NCI-H2081 treated with DMSO at 0.1 percent for 48 hours (cell line): ENCODE measurements at places on chromosomes 13 and 19.

DNA sequence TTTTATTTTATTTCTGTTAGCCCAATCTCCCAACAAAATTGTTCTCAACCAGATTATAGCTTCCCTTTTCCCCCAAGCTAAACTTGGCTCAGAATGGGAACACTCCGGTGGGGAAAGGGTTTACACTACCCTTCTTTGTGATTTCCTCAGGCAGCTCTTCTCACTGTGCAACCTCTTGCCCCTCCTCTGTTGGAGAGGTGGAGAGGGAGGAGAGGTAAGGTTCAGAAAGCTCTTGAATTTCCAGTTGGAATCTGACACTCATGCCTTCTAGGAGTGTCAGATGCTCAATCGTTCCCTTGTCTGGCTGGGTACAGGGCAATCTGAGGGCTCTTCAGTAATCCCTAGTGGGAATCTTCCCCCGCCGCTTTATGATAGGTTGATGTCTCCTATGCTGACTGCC, 486.1 kb upstream of the KLF12 start:
- no peak for DNase-seq

GRCh38 chr13:111129465-111130115, 14.5 kb downstream of the ARHGEF7 start:
- no peak for DNase-seq

- DNase-seq = no peak
These were observed 5.2 kb upstream of the PLIN4 start for GRCh38 chr19:4523306-4524110.

GRCh38 chr13:97231118-97231828, 9.1 kb downstream of the MBNL2 start:
- no peak for DNase-seq

DNA sequence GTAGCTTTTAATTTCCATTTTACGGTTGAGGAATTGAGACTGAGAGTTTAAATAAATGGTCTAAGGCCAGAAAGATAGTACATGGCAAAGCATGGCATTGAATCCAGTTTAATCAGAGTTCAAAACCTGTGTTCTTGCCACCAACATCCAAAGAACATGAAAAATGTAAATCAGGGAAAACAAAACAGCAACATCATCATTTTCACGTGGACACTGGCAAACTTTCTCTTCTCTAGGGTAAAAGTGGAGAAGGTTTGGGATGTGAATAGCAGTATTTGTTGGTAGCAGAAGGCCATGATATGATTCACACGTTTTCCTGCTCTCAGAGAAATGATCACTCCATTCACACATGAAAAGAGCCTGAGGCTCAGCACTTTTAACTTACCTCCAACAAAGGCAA, 357.7 kb downstream of the UQCRFS1 start:
- DNase-seq = no peak

DNA sequence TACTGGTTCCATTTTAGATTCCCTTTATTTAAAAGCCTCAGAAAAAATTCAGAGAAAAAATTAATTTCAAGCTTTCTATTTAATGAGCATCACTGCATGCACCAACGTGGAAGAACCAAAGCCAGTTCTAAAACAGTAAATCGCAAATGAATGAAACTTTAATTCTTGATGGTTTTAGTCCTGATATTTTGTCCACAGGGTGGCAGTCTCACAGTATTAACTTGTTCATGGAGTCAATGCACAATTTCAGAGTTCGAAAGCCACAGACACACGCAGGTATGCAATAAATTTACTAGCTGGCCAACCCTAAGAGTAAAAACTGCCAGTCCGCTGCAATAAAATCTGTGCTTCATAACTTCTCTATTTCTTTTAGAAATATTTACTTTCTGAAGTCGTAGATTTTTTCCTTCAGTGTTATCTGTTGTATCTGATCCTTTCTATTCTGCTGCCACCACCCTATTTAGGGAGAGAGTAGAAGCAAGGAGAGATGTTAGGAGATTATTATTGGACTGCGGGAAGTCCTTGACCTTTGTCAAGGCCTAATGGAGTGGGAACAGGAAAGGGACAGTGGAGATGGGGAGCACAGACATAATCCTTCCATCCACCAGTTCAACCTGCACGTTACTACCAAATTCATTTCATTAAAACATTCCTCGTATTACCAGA, 7.0 kb upstream of the WBP4 start:
- DNase-seq = no peak
